ENCODE measurements at places on chromosomes 13 and 19.

- DNase-seq = no peak
Measured at GRCh38 chr13:93226623-93227279, at the start of gene GPC6. Gene GPC6, plus strand, starts transcription at chr13:93226807.

DNA sequence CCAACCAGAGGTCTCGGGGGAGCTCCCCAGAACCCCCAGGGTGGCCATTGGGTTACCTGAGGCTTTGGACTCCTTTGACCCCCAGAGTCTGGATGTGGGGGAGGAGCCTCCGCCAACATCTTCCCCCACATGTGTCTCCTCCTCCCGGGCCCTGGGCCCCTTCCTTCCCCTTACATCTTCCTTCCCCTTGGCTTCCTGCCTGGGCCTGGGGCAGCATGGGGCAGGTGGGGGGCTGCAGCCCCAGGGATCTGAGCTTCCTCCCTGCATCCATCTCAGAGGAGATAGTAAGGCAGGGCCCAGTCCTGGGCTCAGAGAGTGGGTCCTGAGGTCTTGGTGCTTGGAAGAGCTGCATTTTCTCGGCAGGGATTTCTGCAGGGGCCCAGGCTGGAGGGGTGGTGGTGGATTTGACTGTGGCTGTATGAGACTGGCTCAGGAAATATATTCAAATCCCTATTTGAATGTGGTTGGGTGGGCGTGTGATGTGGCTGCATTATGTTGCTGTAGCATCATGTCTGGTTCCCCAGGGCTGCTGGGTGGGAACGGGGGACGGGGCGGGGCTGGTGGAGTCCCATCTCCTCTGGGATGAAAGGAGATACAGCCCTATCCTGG is 919 bp downstream of the VAV1 start:
- DNase-seq = no peak

DNA sequence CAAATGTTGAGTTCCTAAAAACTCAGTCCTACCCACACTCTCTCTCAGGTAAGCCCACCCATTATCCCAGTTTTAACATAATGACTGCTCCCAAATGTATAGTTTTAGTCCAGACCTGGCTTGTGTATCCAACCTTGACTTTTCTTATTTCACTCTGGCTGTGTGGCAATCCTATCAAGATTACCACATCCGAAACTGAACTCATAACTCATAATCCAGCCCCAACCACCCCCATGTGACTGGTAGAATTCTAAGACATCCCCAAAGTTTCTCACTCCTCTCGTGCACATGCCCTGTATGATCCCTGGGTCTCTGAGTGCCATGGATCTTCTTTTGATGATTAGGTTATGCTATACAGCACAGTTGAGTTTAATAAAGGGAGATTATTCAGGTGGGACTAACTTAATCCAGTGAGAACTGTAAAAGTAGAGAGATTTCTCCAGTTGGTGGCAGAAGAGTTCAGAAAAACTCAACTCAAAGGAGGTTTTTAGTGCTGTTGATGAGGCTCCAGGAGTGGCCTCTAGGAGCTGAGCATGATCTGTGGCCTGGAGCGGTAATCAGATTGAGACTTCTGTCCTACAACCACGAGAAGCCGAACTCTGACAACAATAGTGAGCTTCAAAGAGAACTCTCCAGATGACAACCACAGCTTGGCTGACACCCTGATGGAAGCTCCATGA is 413.4 kb downstream of the ZNF536 start:
- DNase-seq = no peak

DNA sequence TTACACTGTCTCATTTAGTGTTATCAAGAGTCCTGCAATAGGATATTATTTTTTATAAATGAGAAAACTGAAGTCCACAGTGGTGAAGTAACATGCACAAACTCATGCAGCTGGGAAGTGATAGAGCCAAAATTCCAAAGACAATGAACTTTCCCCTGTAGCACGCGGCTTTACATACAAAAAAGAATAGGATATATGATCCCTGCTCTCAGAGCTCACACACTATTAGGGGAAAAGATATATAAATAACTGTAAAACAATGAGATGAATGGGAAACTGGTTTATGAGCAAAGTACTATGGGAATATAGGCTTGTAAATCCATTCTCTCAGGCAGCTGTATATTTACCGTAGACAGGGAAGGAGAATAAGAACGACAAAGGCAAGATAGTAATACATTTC is 39.7 kb downstream of the THSD1 start:
- DNase-seq = no peak

DNA sequence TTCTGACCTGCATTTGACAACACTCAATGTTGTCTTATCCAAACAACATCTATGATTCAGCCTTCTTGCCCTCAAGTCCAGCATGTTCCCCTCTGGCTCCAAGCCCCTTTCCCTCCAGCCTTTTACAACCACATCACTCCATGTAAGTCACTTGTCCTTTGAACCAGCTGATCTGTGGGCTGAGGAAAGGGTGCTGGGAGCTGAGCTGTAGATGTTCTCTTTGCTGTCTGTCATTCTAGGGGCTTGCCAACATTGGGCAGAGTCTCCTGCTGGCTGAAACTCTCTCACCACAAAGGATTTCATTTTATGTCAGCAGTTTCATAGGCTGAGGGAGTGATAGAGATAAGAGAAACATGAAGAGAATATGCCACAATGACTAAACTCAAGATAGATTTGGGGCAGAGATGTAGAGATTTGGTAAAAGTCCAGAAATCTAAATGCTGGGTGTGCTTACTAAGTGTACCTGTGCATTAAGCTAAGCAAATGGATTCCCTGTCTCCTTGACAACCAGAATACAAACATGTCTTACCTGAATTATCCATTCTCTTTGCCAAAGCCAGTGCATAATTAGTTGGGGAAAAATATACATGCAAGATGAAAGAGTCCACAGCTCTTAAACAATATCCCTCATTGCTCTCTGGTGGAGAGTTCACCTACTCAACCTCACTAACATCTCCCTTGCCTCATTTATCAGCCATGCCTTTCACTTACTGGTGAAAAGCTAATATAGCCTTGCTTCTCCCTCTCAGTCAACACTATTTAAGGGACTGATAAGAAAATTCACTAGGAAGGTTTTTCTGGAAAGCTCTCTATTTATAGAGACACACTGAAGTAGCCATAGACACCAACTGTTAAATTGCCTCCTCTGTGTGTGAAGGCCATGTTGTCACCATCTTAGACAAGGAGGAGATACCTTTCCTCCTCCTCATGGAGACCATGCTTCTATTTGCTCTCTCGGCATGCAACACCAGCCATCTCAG is 175.5 kb upstream of the SERP2 start:
- no peak for DNase-seq

- DNase-seq = no peak
Measured at GRCh38 chr19:6443986-6444385, 10.4 kb upstream of the SLC25A41 start.

DNA sequence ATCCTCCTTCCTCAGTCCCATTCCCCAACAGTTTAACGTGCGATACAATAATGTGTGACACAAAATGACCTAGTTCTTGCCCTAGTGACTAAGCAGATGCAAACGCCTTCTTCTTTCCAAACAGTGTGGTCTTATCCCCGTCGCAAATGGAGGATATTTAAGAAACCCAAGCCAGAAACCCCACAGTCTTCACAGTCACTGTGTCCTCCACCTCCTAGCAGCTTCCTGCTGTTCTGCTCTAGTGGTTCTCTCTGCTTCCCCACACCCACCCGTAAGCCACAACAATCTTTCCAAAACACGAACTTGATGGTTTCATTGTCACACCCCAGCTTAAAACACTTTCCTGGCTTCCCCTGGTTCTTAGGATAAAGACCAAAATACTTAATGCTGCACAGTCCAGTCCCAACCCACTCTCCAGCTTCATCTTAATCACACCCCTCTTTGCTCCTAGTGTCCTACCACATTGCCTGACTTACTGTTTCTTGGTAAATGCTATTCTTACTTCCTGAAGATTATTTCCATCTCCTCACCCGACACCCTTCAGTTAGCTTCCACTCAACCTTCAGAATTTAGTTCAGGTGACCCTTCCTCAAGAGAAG is 32.3 kb downstream of the ITM2B start:
- no peak for DNase-seq

Data from activated CD4-positive, alpha-beta T cell treated with anti-CD3 and anti-CD28 coated beads, Interleukin-2, amount 50 U/mL, for 4 hours (primary cell).